ENCODE measurements at places on chromosomes 6 and 20. TPM values are rescaled to one million over a fixed set of nuclear protein-coding genes. Genes with fewer than 3 reads are reported as not detected.

GRCh38 chr6:137102050-137102848 is 57.5 kb upstream of the IL20RA start:
- no peak for DNase-seq

HLA-C gene
- total RNA-seq: 1,049 TPM

DLK2 gene
- total RNA-seq: 0.52 TPM

GRCh38 chr20:62721511-62722370 is 13.1 kb downstream of the NTSR1 start:
- peak; percentile 25 for DNase-seq

SLC32A1 gene
- total RNA-seq: not detected

CLDN20 gene
- total RNA-seq: not detected

DNA sequence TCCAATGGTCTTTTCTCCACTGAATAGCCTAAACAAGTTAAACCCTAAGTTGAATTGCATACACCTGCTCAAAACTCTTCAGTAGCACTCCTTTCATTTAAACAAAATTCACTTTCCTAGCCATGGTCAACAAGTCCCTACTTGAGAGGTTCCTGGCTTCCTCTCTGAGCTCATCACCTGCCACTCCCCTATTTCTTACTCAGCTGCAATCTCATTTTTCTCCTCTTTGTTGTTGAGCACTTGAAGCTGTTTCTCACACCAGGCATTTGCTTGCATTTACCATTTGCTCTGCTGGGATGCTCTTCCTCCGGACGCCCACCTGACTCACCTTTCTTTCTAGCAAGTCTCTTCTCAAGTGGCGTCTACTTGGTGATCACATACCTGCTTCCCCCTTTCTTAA is 38.5 kb downstream of the EDN1 start:
- DNase-seq: no peak

DNA sequence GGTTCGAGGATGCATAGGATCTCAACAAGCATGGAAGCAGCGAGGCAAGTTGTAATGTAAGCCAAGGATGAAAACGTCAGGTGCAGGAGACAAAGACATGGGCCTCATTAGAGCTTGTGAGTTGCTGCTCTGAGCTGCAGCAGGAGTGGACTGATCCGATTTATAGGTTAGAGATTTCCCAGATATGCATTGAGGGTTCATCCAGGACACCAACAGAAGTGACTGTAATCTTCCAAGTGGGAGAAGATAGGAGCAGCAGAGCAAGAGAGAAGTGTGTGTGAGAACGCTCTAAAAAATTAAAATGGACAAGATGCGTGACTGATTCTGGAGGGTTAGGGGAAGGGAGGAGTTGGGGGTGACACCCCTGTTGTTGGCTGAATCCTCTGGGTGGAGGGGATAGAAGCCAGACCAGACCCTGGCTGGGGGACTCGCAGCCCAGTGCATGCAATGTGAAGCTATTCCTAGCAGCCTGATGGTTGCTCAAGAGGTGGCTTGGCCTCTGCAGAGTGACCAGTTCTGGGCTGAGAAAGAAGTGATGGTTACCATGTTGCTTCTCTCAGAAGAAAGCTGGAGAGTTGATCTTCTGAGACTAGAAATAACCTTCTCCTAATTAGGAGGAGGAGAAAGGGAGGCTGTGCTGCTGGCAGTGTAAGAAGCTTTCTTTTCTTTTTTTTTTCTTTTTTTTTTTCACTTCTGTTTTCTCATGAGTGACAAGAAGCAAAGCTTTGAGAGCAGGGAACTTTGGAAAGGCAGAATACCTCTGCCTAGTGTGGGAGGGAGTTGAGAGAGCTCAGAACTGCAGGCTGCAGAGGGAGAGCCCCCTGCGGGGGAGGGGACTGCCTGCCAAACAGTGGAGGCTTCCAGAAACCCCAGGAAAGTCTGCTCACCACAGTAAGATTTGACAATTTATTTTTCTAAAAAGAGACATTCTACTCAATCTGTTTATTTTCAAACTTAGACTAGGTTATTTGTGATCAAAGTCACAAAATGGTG is 116.9 kb downstream of the SLX4IP start:
- peak; percentile 66 for DNase-seq

DNA sequence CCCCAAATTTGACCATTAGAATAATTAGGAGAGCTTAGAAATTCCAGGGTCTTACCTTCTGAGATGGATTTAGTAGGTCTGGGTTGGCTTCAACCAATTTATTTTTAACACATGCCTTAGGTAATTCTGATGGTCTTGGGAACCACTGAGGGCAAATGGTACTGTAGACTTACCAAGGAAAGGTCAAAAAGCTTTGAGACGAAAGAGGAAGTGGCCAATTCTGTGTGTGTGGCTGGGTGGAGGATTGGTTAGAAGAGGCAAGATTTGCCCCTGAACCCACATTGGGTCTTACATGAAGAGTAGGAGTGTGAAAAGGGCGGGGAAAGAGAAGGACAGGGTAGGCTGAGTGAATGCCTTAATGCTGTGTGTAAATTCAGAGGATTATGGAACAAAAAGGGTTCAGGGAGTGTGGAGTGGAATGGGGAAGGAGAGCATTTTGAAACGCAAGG is 2.7 kb downstream of the ITCH start:
- DNase-seq: peak; percentile 20

MKKS gene
- total RNA-seq: 4.2 TPM

WFDC5 gene
- not detected for total RNA-seq

- no peak for DNase-seq
Measured at GRCh38 chr6:112204350-112204706, 50.0 kb downstream of the LAMA4 start.

- DNase-seq: no peak
Measured at GRCh38 chr6:9628819-9629218, 786.1 kb downstream of the TFAP2A start.

- no peak for DNase-seq
Measured at GRCh38 chr6:1091900-1092299, 220.0 kb upstream of the FOXQ1 start.

GRCh38 chr6:150929416-150929815 is 63.9 kb downstream of the MTHFD1L start:
- DNase-seq: no peak

DNA sequence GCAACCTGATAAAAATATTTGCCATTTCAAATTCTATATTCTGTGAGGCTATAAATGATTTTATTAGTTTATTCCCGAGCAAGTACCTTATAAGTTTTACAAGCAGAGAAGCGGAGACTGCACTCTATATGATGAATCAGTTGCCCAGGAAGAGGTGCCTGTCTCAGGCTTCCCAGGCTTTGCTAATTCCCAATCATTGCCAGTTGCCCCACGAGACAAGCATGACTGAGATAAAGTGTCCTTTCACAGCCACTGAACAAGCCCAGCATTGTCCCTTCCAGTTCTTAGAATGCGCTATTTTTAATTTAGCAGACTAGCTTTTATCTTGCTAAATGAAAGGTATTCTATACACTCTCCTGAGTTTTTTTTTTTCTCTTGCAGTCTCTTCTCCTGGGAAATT is 260.7 kb downstream of the ALDH8A1 start:
- DNase-seq: no peak

GRCh38 chr20:43812216-43812615 is 85.4 kb upstream of the GTSF1L start:
- DNase-seq: no peak

GRCh38 chr20:39004508-39004907 is 42.4 kb downstream of the DHX35 start:
- DNase-seq: no peak

DNA sequence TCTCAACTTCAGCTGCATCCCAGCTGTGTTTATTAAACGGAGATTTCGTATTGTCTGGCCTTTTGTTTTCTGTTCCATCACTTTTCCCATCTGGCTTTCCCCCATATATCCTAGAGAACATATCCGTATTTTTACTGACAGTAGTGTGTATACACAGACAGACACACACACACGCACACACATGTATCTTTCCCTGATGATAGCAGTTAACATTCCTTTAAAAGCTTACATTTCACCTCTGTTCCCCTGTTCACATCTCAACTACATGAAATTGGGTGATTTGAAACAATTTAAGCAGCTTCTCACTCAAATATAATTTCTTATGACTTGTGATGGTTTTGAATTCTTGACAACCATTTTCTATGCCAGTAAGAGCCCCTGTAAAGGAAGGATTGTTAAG is 207.1 kb upstream of the CEP162 start:
- no peak for DNase-seq

Data from activated naive CD4-positive, alpha-beta T cell treated with anti-CD3 and anti-CD28 coated beads for 36 hours (primary cell).